ENCODE measurements at places on chromosomes 3 and 15.
A peak's percentile ranks its signal among the peaks of the same experiment; 100 is the strongest.

DNA sequence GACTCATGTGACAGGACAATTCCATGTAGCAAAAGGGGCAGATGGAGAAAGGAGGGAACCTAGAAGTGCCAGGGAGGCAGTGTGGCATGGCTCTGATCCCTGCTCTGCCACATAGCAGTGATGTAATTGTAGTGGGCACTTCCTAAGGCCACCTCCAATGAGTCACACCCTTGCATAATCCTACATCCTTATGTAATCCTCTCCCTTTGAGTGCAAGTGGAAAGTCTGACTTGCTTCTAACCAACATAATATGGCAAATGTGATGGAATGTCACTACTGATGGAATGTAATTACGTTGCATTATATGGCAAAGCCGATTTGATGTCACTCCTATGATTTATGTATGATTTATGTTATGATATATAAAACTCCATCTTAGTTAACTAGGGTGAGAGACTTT, 72.9 kb upstream of the ATP2C1 start:
- peak; percentile 80 for DNase-seq

GRCh38 chr3:146065573-146066006, 95.4 kb downstream of the PLOD2 start:
- peak; percentile 67 for DNase-seq

GRCh38 chr3:195929452-195929851, 21.1 kb upstream of the TNK2 start:
- no peak for DNase-seq

DNA sequence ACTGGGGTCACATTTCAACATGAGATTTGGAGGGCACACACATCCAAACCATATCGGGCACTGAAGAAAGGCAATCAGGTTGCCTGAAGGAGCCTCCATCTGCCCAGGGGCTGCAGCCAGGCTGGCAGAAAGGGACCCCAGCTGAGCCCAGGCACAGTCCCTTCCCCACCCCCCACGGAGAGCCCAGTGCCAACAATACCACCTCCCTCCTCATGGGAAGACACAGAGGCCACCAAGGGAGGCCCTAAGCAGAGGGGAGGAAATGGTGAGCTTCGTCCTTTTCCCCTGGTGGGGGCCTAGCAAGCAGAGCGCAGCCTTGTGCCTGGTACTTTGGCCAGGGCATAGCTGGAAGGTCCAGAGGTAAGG, 3.0 kb upstream of the STRA6 start:
- no peak for DNase-seq

- DNase-seq: peak; percentile 40
Observed at GRCh38 chr3:11651900-11652299, 8.2 kb upstream of the VGLL4 start.

GRCh38 chr3:42803414-42804105, 730 bp downstream of the HIGD1A start:
- peak; percentile 53 for DNase-seq

GRCh38 chr3:34261001-34261385, 462.6 kb downstream of the PDCD6IP start:
- DNase-seq: peak; percentile 68

GRCh38 chr3:22585504-22585903, 617.6 kb upstream of the UBE2E2 start:
- peak; percentile 77 for DNase-seq

DNA sequence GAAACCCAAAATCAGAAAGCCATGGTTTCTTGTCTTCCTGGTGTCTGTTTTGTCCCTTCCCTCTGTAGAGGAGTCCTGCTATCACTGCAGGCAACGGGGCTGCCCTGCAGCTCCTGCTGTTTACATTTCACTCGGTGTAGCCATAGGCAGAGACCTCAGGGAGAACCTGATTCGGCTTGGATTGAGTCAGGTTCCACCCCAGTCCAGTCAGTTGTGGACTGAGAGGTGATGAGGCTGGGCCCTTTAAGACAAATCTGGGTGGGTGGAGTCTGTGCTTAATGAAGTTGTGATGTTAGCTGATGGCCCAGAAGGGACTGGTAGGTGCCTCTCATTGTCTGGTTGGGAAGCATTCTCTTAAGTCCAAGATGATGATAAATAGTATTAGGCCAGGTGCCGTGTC, 35.7 kb downstream of the FLNB start:
- peak; percentile 36 for DNase-seq

DNA sequence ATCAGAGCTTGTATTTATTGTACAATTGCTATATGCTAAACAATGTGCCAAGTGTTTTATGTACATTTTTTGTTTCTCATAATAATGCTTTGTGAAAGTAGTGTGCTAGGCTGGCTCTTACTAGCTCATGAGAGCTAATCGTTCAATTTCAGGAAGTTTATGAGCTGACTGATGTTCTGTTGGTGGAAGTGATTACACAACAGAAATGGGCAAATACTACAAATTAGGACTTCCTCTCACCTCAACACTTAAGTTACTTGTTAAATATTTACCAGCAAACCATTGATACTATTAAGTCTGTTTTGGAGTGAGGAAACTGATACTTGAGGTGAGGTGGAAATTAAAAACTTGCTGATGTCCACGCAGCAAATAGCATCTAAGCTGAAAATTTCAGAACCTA, 32.3 kb downstream of the SLC9C1 start:
- DNase-seq: no peak
